ENCODE measurements at places on chromosomes 11 and 22.

DNA sequence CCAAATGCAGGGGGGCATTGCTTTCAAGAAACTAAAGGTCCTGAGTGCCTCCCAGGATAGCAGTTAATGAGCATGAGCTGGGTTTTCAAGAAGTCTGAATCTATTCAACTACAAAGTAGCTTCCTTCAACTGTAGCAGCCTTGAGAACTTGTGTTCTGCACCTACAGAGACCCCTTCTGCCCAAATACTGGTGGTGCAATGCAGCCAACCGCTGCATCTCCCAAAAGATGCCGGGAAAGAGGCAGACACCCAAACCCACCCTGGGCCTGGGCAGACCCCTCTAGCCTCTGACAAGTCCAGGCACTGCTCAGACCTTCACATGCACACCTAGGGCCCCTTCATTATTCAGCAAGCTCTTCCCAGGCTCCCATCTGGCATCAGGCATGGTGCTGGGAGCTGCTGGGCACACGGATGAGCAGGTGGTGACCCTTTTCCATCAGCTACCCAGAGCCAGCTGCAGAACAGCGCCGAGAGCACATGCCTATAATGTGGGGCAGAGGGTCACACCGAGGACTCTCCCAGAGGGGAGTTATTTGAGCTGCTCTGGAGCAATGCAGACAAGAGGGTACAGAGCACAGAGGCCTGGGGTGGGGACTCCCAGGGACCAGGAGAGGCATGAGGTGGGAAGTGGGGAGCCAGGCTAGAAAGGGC lies 44.9 kb upstream of the ETS1 start:
- no peak for DNase-seq

- no peak for DNase-seq
These were observed at the start of gene OR9I1 for GRCh38 chr11:58125469-58125868. OR9I1 (minus strand) TSS chr11:58125530; CDS start chr11:58119444, 6,086 bp downstream.

GRCh38 chr11:66373265-66373664 lies 1.7 kb upstream of the SLC29A2 start:
- no peak for DNase-seq

GRCh38 chr11:65305501-65306268 lies 9.0 kb upstream of the CDC42EP2 start:
- DNase-seq: no peak
